Myometrial cell (primary cell): ENCODE measurements at places on chromosomes 4 and X. TPM values are rescaled to one million over a fixed set of nuclear protein-coding genes. Genes with fewer than 3 reads are reported as not detected.

Gene SYTL4
- 6.1 and 7.1 TPM in 2 replicates for total RNA-seq

Gene SOWAHD
- not detected in 2 replicates for total RNA-seq

Gene MAGEH1
- total RNA-seq: 44.3 and 45.3 TPM in 2 replicates

Gene CRLF2
- not detected in 2 replicates for total RNA-seq

Gene SYN1
- 0.18 and 0.29 TPM in 2 replicates for total RNA-seq

Gene OPN1MW3
- not detected in 2 replicates for total RNA-seq

Gene SASH3
- total RNA-seq: not detected in 2 replicates

Gene GPC4
- not detected in 2 replicates for total RNA-seq

Gene SPATA4
- total RNA-seq: not detected in 2 replicates

Gene CYSLTR1
- not detected in 2 replicates for total RNA-seq

Gene DUSP21
- total RNA-seq: not detected in 2 replicates

Gene ERAS
- total RNA-seq: not detected in 2 replicates

Gene VCX3B
- not detected in 2 replicates for total RNA-seq

Gene AGTR2
- total RNA-seq: not detected in 2 replicates

Gene CC2D2A
- 27.6 and 28.3 TPM in 2 replicates for total RNA-seq

Gene AVPR2
- total RNA-seq: not detected in 2 replicates

Gene GPR78
- total RNA-seq: under 0.01 TPM in 1 of 2 replicates, not detected in the other

Gene BST1
- total RNA-seq: 4.9 and 8.9 TPM in 2 replicates

Gene FAT1
- 74.7 and 83.3 TPM in 2 replicates for total RNA-seq

Gene F8A2
- not detected in 2 replicates for total RNA-seq

Gene USP17L12
- not detected in 2 replicates for total RNA-seq

Gene TMEM150C
- total RNA-seq: not detected in 2 replicates

Gene SRPX
- total RNA-seq: 37.2 and 39.0 TPM in 2 replicates

Gene COL4A5
- total RNA-seq: 69.8 and 115 TPM in 2 replicates

Gene TGIF2LX
- not detected in 2 replicates for total RNA-seq

Gene HERC5
- total RNA-seq: not detected in 2 replicates

Gene AFM
- not detected in 2 replicates for total RNA-seq

Gene XPNPEP2
- 1.7 TPM in 1 of 2 replicates, not detected in the other for total RNA-seq

Gene DMP1
- not detected in 2 replicates for total RNA-seq

Gene CLGN
- 8.9 and 11.2 TPM in 2 replicates for total RNA-seq

Gene WNK3
- total RNA-seq: 0.18 TPM in 1 of 2 replicates, not detected in the other

Gene FGFBP2
- not detected in 2 replicates for total RNA-seq

Gene IRS4
- not detected in 2 replicates for total RNA-seq

Gene NUP62CL
- total RNA-seq: 1.4 TPM in 1 of 2 replicates, not detected in the other

Gene HS6ST2
- total RNA-seq: under 0.01 TPM in 1 of 2 replicates, not detected in the other
